ENCODE measurements at places on chromosomes 11 and 22. TPM values are rescaled to one million over a fixed set of nuclear protein-coding genes. Genes with fewer than 3 reads are reported as not detected.
A peak's percentile ranks its signal among the peaks of the same experiment; 100 is the strongest.

SIK3 gene
- total RNA-seq = 38.1 TPM

FGF19 gene
- total RNA-seq = not detected

KRTAP5-1 gene
- total RNA-seq = not detected

CDC42BPG gene
- total RNA-seq = 24.6 TPM

APOL5 gene
- not detected for total RNA-seq

OR56A1 gene
- 0.13 TPM for total RNA-seq

C11orf87 gene
- total RNA-seq = 0.88 TPM

DNA sequence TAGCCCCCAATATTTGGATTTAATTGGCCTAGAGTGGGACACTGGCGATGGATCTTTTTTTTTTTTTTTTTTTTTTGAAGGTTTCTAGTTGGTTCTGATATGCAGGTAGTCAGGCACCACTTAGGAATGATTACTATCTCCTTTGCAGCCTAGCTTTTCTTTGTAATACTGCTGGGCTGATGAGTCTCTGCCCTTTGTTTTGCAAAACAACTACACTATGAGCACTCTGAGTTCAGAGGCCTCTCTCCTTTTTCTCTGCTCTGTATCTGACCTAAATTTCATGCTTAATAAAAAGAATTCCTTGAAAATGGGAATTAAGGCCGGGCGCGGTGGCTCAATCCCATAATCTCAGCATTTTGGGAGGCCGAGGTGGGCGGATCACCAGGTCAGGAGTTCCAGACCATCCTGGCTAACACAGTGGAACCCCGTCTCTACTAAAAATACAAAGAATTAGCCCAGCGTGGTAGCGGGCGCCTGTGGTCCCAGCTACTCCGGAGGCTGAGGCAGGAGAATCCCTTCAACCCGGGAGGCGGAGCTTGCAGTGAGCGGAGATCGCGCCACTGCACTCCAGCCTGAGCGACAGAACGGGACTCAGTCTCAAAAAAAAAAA, 1312.3 kb downstream of the FAM181B start:
- H3K4me3 ChIP-seq = no peak overlapping the region
- H3K27me3 ChIP-seq = no peaks in the 10 kb centered on the region
- H3K4me1 ChIP-seq = peaks cover 16% of the 10 kb centered on the region
- H3K36me3 ChIP-seq = no peaks in the 10 kb centered on the region
- H3K27ac ChIP-seq = no peak overlapping the region

- H3K4me3 ChIP-seq = no peak within 1 kb of the TSS
- no peaks in the 10 kb centered on the region for H3K36me3 ChIP-seq
- DNase-seq = no peak
- peaks cover 12% of the 10 kb centered on the region for H3K27me3 ChIP-seq
- H3K27ac ChIP-seq = peak within 1 kb of the TSS; percentile 65
- peaks cover 22% of the 10 kb centered on the region for H3K4me1 ChIP-seq
Observed at GRCh38 chr11:19201737-19202605, at the start of gene CSRP3. Gene CSRP3 (minus strand): TSS chr11:19201983. CDS start chr11:19192448, 9,535 bp downstream.

GRCh38 chr11:65593518-65594414, 1.8 kb downstream of the KCNK7 start:
- peaks cover 22% of the 10 kb centered on the region for H3K27me3 ChIP-seq
- no peak overlapping the region for H3K27ac ChIP-seq
- H3K4me3 ChIP-seq = peak overlapping the region; percentile 51
- DNase-seq = no peak

GRCh38 chr11:18010121-18010670, 2.7 kb downstream of the SERGEF start:
- no peak for DNase-seq
- H3K4me3 ChIP-seq = no peak overlapping the region
- H3K27ac ChIP-seq = no peak overlapping the region
- peaks cover 5% of the 10 kb centered on the region for H3K36me3 ChIP-seq
- H3K4me1 ChIP-seq = peaks cover 18% of the 10 kb centered on the region
- peaks cover 16% of the 10 kb centered on the region for H3K27me3 ChIP-seq

DNA sequence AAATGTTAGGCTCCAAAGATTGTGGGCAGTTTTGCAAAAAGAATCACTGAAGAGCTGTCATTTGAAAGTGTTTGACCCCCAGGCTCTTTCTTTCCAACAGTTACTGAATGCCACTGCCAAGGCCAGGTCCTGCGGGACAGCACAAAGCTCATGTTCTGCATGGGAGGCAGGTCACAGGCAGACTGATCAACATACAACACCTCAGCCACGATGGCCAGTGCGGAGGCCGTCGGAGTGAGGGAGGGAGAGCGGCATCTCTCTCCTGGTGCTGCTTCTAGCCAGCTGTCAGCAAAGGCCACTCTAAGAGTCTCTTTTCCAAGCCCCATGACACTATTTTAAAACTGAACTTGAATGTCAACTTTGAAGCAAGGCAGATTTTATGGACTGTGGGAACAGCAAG, 49.9 kb downstream of the ARFGAP3 start:
- no peak for DNase-seq
- no peak overlapping the region for H3K4me3 ChIP-seq
- no peaks in the 10 kb centered on the region for H3K27me3 ChIP-seq
- H3K27ac ChIP-seq = no peak overlapping the region
- no peaks in the 10 kb centered on the region for H3K4me1 ChIP-seq

DNA sequence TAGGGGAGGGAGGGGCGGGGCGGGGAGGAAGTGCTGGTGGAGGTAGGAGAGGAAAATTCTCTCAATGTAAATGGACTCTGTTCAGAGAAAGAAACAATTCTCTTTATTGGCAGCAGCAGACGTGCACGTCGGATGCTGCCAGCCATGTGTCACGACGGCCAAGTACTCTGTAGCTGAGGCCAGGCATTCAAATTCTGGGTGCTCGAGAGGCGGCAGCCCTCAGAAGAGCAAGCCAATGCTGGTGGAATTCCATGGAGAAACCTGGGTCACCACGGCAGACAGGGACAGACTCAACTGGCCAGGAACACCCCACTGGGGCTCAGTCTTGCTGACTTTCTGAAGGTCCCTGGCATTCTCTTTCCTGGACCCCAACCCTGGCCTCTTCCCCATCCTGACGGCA, 90.8 kb downstream of the ABTB2 start:
- no peaks in the 10 kb centered on the region for H3K27me3 ChIP-seq
- peak overlapping the region; percentile 39 for H3K27ac ChIP-seq
- H3K4me3 ChIP-seq = no peak overlapping the region
- peaks cover 27% of the 10 kb centered on the region for H3K4me1 ChIP-seq
- no peaks in the 10 kb centered on the region for H3K36me3 ChIP-seq

GRCh38 chr11:109135627-109136026, 286.4 kb upstream of the C11orf87 start:
- H3K27me3 ChIP-seq = peaks cover 3% of the 10 kb centered on the region
- H3K4me1 ChIP-seq = no peaks in the 10 kb centered on the region
- DNase-seq = no peak
- H3K4me3 ChIP-seq = no peak overlapping the region

- no peaks in the 10 kb centered on the region for H3K4me1 ChIP-seq
- H3K27ac ChIP-seq = no peak overlapping the region
- H3K4me3 ChIP-seq = no peak overlapping the region
- H3K27me3 ChIP-seq = no peaks in the 10 kb centered on the region
- no peak for DNase-seq
Observed at GRCh38 chr11:103967985-103968384, 68.5 kb upstream of the DDI1 start.
